ENCODE measurements at places on chromosomes 12 and 14. TPM values are rescaled to one million over a fixed set of nuclear protein-coding genes. Genes with fewer than 3 reads are reported as not detected.

DNA sequence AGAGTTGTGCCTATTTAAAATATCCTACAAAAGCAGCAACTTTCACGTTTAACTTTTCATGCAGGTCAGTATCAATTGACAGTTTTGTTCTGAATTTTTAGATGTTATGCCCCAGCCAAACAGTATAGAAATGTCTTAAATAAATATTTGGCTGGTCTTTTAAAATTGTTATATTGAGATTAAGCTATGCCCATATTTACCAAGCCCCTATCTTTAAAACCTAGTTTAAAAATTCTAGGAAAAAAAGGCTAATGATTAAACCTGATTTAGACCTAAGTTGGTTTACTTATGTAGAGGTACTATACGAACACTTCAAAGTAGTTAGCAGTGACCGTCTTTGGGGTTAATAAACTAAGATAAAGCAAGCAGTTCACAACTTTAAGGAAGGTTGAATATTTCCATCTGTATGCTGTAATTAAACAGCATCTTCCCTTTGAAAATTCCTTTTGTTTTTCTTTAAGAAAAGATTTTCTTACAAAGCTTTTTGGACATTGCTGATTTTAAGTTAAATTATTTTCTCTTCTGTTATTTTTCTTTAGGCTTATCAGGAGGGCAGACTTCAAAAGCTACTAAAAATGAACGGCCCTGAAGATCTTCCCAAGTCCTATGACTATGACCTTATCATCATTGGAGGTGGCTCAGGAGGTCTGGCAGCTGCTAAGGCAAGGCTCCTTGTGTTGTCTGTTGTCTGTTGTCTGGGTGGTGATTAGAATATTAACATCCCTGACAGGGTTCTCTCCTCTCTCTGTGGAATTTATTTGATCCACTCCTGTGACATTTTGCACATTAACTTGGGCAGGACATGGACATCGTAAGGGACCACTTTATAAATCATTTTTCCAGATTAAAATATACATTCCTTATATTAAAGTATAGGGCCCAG, 7.5 kb downstream of the EID3 start:
- no peak for DNase-seq

- DNase-seq = no peak
These were observed 10.4 kb downstream of the LUM start for GRCh38 chr12:91100906-91101305.

GRCh38 chr12:16359512-16360491, 12.4 kb downstream of the MGST1 start:
- no peak for DNase-seq

- DNase-seq = no peak
These were observed 27.1 kb upstream of the LUM start for GRCh38 chr12:91138337-91138920.

The NGB gene
- polyA plus RNA-seq = not detected

All from renal pelvis (tissue), 12 donors.